ENCODE measurements at places on chromosomes 2 and 18. TPM values are rescaled to one million over a fixed set of nuclear protein-coding genes. Genes with fewer than 3 reads are reported as not detected.
A peak's percentile ranks its signal among the peaks of the same experiment; 100 is the strongest.

- no peak for DNase-seq
Observed at GRCh38 chr2:228348516-228349064, 167.1 kb upstream of the SPHKAP start.

GRCh38 chr2:176291335-176291734 is 22.1 kb downstream of the MTX2 start:
- DNase-seq = peak; percentile 20

Gene TMEM247
- 0.32 TPM for total RNA-seq

DNA sequence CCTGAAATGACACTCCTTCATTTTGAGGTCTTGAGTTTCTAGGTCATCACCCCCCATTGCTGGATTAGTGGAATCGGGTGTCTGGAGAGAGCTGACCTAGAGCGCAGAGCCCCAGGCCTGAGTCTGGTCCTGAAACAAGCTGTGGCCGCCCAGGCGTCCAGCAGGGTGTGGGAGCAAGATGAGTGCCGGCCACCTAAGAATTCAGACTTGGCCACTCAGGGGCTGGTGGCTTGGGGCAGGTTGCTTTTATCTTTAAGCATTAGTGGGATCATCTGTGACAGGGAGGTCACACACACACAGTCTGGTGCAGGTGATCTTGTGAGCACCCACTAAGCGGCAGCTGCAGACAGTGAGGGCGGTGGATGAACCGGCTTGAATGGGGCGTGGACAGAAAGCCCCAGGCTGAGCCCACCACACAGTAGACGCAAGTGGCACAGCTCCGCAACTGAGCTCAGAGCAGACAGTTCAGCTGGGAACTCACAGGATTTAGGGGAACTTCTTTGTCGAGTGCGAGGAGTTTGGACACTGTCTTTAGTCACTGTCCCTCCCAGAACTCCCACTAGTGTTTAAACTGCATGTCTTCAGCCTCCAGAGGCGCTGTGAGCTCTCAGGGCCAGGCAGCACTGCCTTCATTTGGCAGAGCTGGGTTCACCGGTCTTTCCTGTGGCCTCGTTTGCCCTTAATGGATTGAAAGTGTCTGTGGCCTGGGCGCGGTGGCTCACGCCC is 21.5 kb downstream of the ITGB1BP1 start:
- DNase-seq = no peak

- peak; percentile 37 for DNase-seq
Observed at GRCh38 chr2:98086491-98087446, at the start of gene VWA3B. Gene VWA3B, plus strand, starts transcription at chr2:98087167. Its CDS starts 5,926 bp downstream, at chr2:98093093.

Gene CRYGC
- not detected for total RNA-seq

DNA sequence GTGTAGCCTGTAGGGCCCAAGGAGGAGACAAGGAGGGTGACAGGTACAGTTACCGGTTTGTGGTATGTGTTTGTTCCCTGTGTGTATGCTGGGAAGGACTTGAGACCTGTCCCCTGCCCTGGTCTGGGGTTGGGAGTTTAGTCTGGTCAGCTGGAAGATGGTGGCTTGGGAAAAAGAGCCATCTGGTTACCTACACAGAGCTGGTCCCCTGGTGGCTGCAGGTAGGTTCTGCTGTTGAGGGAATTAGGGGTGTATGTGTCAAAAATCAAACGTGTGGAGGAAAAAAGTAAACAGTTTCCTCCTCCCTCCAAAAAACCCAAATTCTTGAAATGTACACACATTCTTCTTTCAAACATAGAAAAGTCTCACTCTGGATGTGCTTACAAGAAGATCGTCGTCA is 24.3 kb downstream of the PTMA start:
- DNase-seq = no peak

- no peak for DNase-seq
Observed at GRCh38 chr2:215571689-215572088, 135.8 kb upstream of the FN1 start.

Measured in fibroblast of villous mesenchyme (primary cell).